Pons (tissue), 1 donor: ENCODE measurements at places on chromosomes 1 and 21.
A peak's percentile ranks its signal among the peaks of the same experiment; 100 is the strongest.

DNA sequence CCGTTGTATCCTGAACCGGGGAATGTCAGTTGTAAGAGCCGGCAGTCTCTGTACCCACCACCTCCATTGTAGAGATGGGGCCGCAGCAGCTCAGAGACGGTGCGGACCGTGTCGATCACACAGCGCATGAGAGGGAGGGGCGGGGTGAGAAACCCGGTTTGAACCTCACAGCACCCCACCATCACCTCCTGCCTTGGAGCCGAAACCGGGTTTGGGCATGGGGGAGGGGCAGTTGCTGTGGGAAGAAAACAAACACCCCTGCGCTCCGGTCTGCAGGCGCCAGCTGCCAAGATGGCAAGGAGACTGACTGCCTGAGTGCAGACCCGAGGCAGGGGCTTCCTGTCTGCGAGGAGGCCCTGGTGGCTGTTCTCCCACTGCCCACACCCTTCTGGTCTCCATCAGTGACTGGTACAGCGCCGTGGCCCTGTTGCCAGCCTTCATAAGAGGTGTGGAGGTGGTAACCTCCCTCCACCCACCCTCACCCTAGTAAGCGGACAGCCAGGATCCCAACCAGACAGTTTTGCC, 69.2 kb upstream of the SSBP3 start:
- DNase-seq, result no peak

DNA sequence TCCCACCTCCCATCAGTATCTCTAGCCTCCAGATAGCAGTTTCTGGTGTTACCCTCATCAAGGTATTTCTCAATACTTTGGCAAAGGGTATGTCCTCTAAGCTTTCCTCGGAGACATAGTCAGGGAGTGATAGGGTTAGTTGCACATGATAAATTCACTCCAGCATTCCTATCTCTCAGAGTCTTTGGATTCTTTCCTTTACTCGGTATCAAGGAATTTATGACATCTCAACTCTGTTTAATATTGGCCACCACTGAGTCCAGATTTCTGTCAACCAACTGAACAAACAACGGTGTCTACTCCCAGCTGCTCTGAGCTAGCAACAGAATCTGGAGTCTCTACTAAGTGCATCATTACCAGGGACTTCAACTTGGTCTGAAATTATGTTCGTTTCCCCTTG, 233.4 kb downstream of the TM2D1 start:
- DNase-seq, result no peak

GRCh38 chr1:42168391-42168670, 3.8 kb upstream of the GUCA2A start:
- no peak for DNase-seq

DNA sequence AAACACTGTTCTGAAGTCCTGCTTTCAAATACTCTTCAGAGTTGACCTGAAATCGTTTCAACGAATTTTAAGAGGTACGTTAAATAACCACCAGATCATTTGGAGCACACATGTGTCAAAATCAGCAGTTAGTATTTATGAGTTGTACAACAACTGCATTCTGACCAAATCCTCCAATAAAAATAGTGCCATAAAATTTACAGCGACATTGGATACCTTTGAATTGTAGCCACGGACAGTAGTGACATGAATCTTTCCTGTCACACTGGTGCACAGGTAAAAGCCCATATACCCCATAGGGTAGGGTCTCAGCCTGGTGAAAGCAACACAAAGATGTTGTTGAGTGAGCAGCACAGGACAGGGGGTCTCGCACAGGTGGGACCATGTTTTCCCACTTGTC, 121.5 kb downstream of the CLIC6 start:
- DNase-seq, result no peak

- DNase-seq, result no peak
Measured at GRCh38 chr1:229784834-229785233, 158.8 kb downstream of the URB2 start.

DNA sequence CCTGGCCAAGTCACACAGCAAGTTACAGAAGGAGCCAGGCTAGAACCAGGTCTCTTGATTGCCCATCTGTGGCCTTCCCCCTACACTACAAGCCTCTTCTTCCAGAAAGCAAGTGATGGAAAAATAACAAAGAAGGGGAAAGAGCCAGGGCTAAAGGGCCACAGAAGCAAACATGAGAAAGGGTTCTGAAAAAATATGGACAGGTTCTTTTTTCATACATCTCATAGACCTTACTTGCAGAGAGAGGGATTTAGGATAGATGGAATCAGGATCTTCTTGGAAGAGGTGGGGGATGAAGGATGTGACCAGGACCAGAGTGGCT, 3.2 kb downstream of the RHBG start:
- no peak for DNase-seq

- DNase-seq, result no peak
Measured at GRCh38 chr1:204480515-204480914, 14.1 kb downstream of the PIK3C2B start.

- DNase-seq, result no peak
Measured at GRCh38 chr1:66088787-66089186, 296.1 kb downstream of the PDE4B start.

- DNase-seq, result no peak
Measured at GRCh38 chr1:230332061-230332460, 94.1 kb downstream of the PGBD5 start.

DNA sequence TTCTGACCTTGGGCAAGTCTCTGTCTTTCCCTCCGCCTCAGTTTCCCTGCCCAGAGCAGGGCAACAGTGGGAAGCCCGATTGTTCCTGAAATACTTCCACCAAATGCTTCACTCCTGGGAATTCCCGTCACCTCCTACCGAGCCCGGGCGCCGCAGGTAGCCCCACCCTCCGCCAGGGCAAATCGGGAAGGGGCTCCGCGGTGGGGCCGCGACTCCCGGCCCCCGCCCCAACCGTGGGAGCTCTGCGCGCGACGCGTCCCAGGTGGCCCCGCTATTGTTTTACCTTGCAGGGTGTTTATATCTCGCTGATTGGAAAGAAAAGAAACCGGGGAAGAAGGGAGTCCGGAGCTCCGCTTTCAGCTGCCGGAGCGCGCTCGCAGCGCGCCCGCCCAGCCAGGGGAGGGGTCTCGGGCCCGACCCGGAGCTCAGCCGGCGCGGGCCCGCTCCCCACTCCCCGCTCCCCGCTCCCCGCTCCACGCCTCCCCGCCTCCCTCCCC, 407 bp downstream of the IGSF3 start:
- DNase-seq, result no peak

DNA sequence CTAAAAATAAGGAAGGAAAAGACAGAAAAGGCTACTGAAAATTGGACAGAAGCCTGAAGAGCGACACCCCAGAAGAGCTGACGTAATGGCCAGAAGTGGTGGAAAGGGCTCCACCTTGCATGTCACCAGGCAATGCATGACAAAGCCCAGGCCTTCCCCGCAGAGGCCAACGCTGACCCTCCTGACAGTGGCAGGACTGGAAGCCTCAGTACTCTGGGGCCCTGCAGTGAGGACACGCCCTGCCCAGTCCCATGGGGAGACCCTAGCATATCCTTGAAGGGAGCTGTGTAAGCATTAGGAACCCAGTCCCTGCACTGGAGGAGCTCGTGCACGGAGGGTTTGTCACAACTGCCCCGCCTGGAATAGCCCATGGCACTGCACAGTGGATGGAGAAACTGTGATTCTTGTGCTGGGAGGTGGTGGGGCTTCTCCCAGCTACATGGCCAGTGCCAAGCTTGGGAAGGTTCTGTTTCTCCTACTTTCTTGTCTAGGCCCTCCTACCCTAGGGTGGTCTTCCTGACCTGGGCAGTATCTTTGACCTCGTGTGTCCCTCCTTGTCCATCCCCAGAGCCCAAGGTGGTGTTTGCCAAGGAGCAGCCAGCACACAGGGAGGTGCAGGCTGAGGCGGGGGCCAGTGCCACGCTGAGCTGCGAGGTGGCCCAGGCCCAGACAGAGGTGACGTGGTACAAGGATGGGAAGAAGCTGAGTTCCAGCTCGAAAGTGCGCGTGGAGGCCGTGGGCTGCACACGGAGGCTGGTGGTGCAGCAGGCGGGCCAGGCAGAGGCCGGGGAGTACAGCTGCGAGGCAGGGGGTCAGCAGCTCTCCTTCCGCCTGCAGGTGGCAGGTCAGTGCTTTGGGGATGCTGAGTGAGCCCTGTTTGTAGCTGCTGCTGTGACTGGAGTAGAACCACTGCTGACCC, 60.4 kb downstream of the OBSCN start:
- no peak for DNase-seq

GRCh38 chr1:175045097-175045496, 21.9 kb upstream of the MRPS14 start:
- DNase-seq, result no peak

- no peak for DNase-seq
Measured at GRCh38 chr1:204045430-204045829, 27.5 kb upstream of the SOX13 start.

DNA sequence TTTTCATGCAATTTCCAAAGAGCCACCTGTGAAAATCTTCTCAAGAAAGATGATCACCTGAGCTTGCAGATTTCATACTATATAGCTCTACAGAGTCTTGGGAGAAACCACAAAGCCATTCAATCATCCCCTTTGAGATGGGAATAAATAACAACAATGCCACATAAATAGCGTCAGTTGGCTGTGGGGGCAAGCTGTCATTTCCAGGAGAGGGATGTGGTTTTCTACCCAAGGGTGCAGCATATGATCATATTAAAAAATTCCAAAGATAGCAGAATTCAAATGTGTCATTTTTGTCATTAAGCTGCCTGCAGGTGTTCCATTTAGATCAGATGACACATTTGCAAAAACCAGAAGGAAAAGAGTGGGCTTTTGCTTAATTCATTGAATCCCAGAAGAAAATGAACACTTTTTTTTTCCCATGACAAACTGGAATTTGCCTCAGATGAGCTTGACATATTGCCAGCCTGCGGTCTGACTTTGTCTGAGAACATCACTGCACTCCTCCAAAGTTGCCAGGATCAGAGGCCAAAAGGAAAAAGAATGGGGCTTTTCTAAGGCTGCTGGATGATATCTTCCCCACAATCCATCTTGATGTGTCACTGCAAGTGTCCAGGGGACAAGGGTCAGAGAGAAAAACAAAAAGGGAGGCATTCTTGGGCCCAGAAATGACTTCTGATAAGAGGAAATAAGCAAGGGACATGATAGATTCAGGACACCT, 314.1 kb upstream of the USP25 start:
- DNase-seq, result no peak

- no peak for DNase-seq
Measured at GRCh38 chr1:244454412-244454811, 2.7 kb upstream of the ADSS2 start.

DNA sequence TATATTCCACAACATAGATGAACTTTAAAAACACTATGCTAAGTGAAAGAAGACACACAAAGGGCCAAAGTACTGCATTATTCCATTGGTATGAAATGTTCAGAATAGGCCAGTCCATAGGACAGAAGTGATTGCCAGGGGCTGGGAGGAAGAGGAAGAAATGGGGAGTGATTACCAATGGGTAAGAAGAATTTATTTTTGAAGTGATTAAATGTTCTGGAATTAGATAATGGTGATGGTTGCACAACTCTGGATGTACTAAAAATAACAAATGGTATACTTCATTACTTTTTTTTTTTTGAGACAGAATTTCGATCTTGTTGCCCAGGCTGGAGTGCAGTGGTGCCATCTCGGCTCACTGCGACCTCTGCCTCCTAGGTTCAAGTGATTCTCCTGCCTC, 61.7 kb downstream of the CHD5 start:
- no peak for DNase-seq

GRCh38 chr1:30697571-30698376, 25.6 kb downstream of the MATN1 start:
- no peak for DNase-seq

GRCh38 chr1:156316909-156317308, 17.8 kb upstream of the VHLL start:
- DNase-seq, result no peak

- DNase-seq, result peak; percentile 79
Measured at GRCh38 chr1:182299728-182300616, 91.6 kb downstream of the GLUL start.

GRCh38 chr1:179794669-179795068, 51.6 kb downstream of the FAM163A start:
- no peak for DNase-seq

DNA sequence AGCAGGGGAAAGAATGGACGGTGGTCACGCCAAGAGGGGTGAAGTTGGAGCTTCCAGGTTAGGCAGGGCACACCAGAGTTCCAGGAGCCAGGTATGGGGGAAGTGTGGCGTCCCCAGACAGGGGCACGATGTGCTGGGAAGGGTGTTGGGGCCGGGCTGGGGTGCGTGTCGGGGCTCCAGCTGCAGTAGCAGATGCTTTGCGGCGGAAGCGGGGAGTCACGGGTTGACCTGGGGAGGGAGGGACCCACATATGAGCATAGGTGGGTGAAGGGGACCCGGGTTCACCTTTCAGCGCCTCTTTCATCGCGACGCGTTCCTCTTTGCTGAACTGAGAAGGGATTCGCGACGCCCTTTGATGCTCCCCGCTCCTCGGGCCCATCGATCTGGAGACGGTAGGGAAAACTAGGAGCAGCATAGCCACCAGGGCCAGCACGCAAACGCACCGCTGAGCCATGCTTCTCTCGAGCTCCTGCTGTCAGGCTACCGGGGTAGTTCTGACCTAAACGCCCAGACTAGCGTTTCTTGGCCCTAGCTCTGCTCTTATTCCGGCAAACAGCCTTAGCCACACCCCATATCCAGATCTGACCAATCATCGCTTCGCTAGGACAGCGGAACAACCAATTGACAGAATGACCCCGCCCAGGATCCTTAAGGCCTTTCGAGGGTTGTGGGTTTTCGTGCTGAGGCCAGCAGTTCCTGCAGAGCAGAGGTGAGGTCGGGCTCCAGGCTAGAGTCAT, at the start of gene PM20D1:
Gene PM20D1, minus strand, starts transcription at position 514 of the 737 bp plus-strand sequence. Its CDS starts 60 bp downstream, at position 454.
- DNase-seq, result peak; percentile 96

GRCh38 chr1:153231785-153232184, 14.4 kb downstream of the PRR9 start:
- no peak for DNase-seq

- no peak for DNase-seq
Measured at GRCh38 chr1:35692317-35692716, 26.4 kb downstream of the C1orf216 start.

GRCh38 chr1:1181129-1181937, 7.7 kb downstream of the TTLL10 start:
- no peak for DNase-seq

GRCh38 chr1:202105571-202106339, 17.0 kb upstream of the GPR37L1 start:
- no peak for DNase-seq

- DNase-seq, result no peak
Measured at GRCh38 chr1:45608175-45609156, 15.4 kb downstream of the CCDC17 start.

- no peak for DNase-seq
Measured at GRCh38 chr1:42420121-42420520, 35.7 kb downstream of the ZMYND12 start.

- no peak for DNase-seq
Measured at GRCh38 chr1:95509989-95510388, 276.0 kb downstream of the RWDD3 start.
